Choroid plexus epithelial cell (primary cell): ENCODE measurements at places on chromosomes 3 and 15.
A peak's percentile ranks its signal among the peaks of the same experiment; 100 is the strongest.

GRCh38 chr3:17431004-17431403 lies 311.4 kb downstream of the TBC1D5 start:
- DNase-seq = peak; percentile 72

DNA sequence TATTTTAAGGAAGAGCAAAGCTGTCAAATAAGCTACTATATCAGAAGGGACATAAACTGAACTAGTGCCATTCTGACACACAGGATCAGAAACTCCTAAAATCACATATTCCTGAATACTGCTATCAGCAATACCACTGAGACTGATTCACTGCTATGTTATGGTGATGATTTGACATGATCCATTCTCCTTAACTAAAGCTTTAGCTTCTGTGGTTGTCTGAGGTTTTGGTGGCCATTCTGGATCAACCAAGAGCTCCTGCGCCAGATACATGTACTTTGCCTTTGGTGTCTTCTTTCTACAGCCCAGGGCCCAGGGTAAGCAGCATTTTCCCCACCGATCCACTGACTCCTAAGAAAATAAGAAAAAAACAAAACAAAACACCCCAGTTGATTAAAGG lies 6.7 kb upstream of the GP5 start:
- DNase-seq = no peak

DNA sequence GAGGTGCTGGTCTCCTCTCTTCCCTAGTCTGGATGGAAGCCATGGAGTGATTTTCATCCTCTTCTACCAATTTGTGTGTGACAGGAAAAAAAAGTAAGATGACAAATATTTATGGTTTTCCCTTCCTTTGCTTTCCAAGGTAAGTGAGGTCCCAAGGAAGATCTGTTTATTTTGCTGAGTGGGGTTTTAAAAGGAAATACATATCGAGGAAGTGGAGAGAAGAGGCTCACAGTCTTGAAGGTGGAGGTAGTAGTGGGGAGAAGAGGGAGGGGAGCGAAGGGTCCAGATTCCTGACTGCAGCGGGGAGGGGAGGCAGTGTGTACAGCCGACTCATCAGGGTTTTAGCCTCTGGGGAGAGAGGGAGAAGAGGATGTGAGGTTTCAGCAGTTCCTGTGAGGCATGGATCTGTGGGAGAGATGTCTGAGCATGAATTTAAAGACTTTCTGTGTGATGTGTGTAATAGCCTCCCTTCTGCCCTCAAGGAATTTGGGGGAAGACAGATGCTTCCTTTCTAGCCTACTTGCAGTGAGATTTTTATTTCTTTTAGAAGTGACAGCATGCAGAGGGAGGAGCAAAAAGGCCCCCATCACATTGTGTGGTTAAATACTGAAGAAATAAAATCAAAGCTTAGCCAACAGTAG lies 272.4 kb downstream of the THRB start:
- DNase-seq = no peak

- DNase-seq = peak; percentile 60
Measured at GRCh38 chr15:79811406-79812405, 85.1 kb downstream of the MTHFS start.

DNA sequence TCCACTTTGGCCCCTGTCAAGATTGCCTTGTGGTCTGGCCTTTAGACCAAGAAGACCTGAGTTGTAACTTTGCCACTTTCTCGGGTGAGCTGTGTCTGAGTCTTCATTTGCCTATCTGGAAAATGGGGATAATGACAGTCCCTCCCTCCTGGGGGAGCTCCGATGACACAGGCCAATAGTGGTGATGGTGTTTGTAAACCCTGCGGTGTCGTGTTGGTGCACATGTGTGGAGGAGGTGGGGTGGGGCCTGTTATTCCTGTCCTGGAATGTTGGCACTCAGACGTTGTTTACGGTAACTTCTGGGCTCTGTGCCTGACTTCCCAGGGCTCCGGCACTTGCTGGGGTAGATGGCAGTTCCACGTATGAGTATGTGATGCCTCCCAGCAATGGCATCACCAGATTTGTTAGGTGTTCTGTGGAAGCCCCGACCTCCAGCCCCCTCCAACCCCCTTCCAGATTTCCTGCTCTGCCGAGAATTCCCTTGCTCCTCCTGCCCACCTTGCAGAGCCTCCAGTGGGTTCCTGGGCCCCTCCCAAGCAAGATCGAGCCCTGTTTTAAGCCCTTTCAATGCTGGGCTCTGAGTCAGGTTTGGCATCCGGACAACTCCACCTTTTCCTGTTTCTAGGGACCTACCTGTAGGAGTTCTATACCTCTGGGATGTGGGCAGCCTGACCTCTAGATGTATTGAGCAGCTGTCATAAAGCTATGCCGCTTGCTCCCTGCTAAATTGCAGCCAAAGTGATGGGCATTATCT lies 31.4 kb downstream of the HRH1 start:
- peak; percentile 88 for DNase-seq

GRCh38 chr3:164852866-164853265 lies 225.4 kb downstream of the SI start:
- DNase-seq = no peak

- DNase-seq = peak; percentile 56
Measured at GRCh38 chr15:79028411-79028964, 62.1 kb downstream of the RASGRF1 start.
